Anterior cingulate cortex (tissue), 58 donors: ENCODE measurements at places on chromosomes 3 and 15.

- DNase-seq = no peak
These were observed 2.2 kb downstream of the SATB1 start for GRCh38 chr3:18422972-18423371.

DNA sequence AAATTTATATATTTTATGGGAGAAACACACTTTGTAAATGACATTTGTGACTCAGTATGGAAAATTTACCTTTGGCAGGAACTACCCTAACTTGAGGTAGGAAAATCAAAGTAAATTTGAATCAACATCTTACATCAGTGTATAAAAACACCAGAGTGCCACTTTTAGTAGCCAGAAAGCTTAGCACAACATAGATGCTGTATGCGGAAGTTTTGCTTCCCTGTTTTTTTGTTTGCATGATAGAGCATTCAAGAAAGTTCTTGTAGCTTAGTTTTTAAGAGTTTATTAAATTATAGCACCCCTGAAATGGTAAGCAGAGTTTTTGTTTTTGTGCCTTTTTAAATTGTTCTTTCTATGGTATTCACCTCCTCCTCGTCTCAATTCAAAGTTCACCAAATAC, 120.8 kb upstream of the RAP2B start:
- no peak for DNase-seq

GRCh38 chr3:134622806-134623365, 27.9 kb downstream of the KY start:
- no peak for DNase-seq

DNA sequence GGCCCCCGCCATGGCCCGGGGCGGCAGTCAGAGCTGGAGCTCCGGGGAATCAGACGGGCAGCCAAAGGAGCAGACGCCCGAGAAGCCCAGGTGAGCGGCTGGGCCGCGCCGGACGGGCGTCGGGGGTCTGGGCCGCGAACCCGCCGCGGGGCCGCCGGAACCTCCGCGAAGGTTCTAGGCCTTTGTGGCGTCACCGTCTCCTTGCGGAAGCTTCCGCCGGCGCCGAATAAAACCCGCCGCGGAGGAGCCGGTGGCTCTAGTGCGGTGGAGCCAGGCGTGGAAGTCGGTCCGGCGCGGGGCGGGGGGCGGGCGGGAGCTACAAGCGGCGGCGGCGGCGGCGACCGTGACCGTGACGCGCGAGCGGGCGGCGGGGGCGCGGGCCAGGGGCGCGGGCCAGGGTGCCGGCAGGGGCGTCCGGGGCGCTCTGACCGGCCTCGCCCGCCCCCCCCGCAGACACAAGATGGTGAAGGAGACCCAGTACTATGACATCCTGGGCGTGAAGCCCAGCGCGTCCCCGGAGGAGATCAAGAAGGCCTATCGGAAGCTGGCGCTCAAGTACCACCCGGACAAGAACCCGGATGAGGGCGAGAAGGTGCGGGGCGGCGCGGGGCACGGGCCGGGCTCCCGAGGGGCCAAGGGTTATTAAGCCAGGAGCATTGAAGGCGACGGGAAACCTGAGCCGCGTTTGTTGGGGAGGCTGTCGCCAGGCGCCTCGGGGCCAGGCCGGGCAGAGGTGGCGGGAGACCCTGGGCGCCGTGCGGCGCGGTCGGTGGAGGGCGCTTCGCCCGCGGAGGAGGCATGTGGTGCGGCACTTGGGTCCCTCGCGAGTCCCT, at the start of gene DNAJA4:
Gene DNAJA4, plus strand, starts transcription at position 259 of the 833 bp plus-strand sequence. Its CDS starts 202 bp downstream, at position 461.
- DNase-seq = peak; percentile 74

DNA sequence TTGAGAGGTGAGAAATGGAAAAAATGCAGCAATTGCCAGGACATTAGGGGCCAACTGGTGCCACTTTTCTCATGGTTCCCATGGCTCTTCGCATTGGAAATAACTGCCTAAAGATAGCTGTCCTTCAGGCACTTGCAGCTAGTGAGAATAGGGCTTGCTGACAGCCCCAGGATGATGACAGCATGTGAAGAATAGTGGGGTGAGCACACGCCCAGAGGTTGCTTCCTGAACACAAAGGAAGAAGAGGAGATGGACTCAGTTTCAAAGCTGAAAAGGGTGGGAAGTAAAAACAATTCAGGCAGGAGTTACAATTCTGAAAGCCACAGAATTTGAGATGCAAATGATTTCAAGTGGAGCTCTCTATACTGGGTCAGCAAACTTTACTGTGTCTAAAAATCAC, 45.6 kb downstream of the TNFAIP8L3 start:
- DNase-seq = no peak

DNA sequence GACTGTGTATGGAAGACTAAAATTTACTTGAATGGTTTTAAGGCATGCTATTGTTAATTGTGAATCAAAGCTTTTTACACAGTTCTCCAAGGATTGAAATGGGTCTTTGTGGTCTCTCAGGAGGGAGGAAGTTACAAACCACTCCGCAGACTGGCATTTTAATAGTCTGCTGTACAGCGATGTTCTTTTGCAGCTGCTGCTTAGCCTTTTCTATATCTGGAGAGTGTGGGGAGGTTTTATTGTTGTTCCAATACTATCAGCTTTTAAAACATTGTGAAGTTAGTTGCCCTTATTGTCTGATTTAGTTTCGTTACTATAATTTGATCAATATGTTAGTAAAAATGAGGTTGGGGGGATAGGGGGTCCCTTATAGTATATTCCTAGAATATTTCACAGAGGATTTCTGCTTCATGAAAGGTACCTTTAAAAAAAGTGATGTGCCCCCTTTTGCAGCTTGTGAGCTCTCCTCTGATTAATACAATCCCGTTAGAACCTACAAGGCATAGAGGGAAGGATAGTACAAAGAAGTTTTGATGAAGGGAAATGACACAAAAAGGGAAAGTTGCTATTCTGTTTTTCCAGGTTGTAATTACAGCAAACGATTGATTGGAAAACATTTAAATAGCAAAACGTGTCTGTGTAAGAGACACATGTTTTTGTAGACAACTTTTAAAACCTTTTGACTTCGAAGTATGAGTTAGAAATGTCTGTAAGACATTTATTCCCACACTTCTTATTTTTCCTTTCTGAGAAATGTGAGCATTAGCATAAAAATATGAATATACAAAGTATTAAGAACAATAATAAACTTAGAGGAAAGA, 158.3 kb upstream of the CGNL1 start:
- no peak for DNase-seq

DNA sequence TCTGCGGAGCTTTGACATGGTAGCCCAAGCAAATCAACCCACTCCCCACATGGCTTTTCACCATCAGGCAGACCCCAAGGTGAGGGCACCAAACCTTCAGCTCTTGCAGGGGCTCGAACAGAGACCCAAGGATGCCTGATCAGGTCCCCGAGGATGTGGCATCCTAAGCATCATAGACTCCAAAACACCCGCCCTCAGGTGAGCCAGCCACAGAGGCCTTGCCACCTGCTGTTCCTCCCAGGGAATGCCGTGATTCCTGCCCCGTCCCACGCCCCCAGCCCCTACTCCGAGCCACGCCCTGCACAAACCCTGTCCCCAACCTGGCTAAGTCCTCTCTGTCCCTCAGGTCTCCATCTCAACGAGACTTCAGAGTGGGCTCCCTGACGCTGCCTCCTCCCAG, 34.7 kb upstream of the SLC41A3 start:
- DNase-seq = no peak

DNA sequence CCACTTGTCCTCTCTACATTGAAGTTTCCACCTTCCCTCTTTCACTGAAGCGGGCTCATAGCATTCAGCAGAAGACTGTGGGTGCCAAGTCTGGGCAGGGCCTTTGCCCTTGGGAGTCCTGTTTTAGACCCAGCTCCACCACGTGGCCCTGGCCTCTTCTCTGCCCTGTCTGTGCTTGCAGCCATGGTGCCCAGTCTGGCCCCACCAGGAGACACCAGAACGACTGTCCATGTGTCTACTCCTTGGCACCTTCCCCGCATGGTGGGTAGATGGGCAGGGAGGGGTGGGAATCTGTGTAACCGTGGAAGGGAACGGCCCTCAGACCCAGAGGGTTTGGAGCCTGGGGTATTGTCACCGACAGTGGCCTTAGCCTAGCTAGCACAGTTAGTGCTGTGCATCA, 17.9 kb upstream of the EMC3 start:
- no peak for DNase-seq

- no peak for DNase-seq
These were observed 32.4 kb upstream of the NMNAT3 start for GRCh38 chr3:139710212-139710611.

DNA sequence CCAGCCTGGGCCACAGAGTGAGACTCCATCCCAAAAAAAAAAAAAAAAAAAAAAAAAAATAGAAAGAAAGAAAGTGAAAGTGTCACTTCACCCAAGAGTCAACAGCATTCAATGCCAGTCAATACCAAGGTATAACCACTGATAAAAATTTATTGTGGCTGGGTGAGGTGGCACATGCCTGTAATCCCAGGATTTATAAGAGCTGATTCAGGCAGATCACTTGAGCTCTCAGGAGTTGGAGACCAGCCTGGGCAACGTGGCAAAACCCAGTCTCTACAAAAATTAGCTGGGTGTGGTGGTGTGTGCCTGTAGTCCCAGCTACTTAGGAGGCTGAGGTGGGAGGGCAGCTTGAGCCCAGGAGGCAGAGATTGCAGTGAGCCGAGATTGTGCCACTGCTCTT, 46.5 kb upstream of the PIK3CB start:
- no peak for DNase-seq

DNA sequence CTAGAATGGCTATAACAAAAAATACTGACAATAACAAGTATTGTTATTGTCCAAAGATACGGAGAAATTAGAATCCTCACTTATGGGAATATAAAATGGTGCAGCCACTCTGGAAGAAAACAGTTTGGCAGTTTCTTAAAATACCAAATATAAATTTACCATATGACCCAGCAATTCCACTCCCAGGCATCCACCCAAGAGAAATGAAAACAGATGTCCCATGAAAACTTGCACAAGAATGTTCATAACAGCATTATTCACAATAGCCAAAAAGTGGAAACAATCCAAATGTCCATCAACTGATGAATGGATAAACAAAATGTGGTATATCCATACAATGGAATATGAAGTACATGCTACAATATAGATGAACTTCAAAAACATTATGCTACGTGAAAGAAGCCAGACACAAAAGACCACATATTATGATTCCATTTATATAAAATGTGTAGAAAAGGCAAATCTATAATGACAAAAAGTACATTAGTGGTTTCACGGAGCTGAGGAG, 9.4 kb downstream of the AAGAB start:
- DNase-seq = peak; percentile 0

- no peak for DNase-seq
These were observed 43.8 kb downstream of the DCP1A start for GRCh38 chr3:53303549-53303948.

GRCh38 chr3:136414476-136414875, 164.3 kb downstream of the PCCB start:
- no peak for DNase-seq

DNA sequence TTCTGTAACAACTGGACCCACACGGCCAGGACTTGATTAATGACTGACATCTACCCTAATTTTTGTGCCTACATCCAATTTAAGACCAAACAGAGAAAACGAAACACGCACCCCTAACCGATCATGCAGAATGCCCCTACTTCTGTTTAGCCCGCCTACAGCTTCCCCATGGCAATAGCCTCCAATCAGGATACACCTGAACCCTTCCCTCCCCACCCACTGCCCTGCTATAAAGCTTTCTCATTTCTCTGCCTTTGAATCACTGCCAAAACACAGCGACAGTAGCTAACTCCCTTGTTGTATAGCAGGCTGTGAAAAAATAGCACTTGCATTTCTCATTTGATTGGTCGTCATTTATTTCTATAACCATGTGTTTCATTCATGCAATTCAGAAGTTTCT, 45.2 kb upstream of the DPPA4 start:
- DNase-seq = no peak
